HFF-Myc (cell line): ENCODE measurements at places on chromosomes 16 and 17.

GRCh38 chr16:82653550-82654511, 27.1 kb downstream of the CDH13 start:
- DNase-seq, result peak; percentile 97

GRCh38 chr17:39828443-39828842, 35.7 kb downstream of the IKZF3 start:
- no peak for DNase-seq

DNA sequence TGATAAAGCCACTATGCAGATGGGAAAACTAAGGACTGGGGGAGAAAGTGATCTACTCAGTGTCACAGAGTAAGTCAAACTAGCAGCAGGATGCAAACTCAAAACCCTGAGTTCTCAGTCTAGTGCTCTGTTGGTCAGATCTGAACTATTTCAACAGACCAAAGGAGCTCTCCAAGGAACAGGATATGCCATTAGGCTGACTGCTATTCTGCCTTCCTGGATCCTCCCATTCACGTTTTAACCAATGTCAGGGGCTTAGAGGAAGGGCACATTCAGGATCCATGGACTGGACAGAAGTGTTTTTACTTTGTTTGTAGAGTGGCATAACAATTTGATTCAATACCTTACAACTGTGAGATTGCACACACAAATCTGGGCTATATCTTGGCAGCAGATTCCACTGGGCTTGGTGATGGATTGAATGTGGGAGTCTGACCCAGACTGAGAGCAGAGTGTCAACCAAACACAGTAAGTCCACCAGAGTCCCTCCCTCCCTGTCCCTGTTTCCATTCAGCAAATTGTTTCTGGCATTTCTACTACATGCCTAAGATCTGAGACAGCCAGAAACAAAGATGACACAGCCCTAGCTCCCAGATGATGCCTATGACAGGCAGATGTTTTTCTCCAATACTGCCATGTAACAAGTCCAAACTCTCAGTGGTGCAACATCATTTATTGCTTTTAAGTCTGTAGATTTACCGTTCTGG, 337.8 kb upstream of the CDH5 start:
- DNase-seq, result no peak

GRCh38 chr17:37220607-37220953, 155.2 kb upstream of the C17orf78 start:
- DNase-seq, result no peak

GRCh38 chr17:57876866-57877237, 27.0 kb upstream of the MRPS23 start:
- DNase-seq, result no peak

DNA sequence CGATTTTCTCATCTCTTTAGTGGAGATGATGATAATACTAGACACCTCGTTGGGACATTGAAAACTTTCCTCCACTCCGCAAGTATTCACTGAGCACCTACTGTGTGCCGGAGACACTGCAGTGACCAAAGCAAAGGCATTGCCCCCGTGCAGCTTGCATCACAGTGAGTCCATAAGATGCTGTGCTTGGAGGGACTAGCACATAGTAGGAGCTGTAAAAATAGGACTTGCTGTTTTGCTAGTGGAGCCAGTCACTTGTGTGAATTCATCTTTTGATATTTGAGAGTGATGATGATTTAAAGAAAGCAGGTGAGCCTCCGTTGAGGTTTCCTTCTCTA, 5.3 kb upstream of the MAP2K3 start:
- no peak for DNase-seq

- no peak for DNase-seq
Measured at GRCh38 chr16:496097-496886, 31.2 kb upstream of the CAPN15 start.

- DNase-seq, result no peak
Measured at GRCh38 chr17:28239271-28239624, 79.8 kb upstream of the TMEM97 start.

DNA sequence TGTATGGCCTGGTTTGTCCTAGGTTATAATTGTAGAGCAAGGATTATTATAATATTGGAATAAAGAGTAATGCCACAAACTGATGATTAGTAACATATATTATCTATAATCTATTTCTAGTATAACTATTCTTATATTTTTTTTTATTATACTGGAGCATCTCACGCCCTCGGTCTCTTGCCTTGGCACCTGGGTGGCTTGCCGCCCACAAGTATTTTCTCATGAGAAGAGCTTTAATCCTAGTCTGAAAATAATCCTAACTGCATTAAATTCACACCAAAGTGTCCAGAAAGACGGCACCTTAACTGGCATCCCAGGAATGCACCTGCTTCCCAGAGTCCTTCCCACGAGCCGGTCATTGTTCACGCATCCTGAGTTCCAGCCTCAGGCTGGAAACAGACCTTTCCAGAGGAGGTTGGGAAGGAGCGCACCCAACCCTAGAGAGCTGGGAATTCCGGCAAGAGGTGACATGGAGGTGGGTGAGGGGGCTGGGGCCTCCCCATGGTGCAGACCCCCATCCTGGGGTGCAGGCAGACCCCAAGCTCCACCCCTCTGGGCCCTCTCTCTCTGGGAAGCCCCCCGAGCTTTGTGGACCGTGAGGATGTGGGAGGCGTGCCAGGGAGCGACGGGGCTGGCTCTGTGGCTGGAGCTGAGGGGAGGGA, 15.9 kb downstream of the CHMP1A start:
- DNase-seq, result no peak

DNA sequence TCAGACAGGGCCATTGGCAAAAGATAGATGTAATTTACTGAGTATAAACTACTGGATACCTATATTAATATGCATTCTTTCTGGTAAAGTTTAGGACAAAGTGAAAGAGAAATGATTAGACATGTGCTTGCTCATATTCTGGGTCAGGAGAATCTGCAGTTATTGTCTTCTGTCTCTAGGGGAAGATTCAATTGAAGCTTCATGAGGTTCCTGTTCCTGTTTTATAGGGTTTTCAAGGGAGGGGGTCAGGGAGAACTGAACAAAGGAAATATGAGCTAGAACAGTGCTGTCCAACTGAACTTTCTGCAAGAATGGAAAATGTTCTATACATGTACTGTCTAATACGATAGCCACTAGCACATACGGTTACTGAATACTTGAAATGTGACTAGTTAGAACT, 59.3 kb upstream of the CORO6 start:
- no peak for DNase-seq

DNA sequence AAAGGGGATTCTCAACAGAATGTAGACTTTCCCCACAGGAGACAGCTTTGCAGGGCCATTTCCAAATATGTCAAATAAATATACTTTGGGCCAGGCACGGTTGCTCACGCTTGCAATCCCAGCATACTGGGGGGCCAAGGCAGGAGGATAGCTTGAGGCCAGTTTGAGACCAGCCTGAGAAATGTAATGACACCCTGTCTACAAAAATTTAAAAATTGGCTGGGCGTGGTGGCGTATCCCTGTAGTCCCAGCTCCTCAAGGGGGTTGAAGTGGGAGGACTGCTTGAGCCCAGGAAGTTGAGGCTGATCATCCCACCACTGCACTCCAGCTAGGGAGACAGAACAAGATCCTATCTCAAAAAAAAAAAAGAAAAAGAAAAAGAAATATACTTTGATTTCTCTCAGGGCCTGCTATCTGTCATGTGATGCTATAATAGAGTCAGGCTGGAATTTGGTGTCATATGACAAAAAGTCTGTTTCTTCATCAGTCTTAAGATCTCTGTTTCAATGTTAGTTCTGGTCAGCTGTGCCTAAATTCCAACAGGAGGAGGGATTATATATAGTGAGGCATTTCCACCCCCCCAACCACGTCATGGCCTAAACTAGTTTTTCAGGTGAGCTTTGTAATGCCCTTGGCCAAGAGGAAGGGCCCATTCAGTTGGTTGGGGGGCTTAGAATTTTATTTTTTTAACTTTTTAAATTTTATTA, 4.3 kb upstream of the ZDHHC7 start:
- no peak for DNase-seq

- DNase-seq, result no peak
Measured at GRCh38 chr17:40281663-40282062, 6.0 kb upstream of the CDC6 start.

DNA sequence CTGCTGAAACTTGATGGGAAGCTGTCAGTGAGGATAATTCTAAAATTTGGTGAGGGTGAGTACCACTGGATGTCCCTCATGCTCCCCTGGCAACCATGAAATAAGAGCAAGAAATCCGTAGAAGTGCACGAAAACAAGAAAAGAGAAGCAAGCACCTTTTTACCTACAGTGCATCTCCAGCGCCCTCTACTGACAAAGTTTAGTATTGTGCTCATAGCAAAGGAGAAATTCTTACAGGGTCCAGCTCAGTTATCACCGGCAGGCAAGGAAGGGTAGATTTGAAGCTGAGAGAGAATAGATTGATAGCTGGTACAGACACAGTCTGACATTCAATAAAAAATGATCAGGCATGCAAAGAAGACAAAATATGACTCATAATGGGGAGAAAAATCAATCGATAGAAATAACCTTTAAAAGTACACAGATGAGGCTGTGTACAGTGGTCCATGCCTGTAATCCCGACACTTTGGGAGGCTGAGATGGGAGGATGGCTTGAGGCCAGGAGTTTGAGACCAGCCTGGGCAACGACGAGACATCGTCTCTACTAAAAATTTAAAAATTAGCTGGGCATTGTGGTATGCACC, 28.3 kb upstream of the TEX2 start:
- no peak for DNase-seq

DNA sequence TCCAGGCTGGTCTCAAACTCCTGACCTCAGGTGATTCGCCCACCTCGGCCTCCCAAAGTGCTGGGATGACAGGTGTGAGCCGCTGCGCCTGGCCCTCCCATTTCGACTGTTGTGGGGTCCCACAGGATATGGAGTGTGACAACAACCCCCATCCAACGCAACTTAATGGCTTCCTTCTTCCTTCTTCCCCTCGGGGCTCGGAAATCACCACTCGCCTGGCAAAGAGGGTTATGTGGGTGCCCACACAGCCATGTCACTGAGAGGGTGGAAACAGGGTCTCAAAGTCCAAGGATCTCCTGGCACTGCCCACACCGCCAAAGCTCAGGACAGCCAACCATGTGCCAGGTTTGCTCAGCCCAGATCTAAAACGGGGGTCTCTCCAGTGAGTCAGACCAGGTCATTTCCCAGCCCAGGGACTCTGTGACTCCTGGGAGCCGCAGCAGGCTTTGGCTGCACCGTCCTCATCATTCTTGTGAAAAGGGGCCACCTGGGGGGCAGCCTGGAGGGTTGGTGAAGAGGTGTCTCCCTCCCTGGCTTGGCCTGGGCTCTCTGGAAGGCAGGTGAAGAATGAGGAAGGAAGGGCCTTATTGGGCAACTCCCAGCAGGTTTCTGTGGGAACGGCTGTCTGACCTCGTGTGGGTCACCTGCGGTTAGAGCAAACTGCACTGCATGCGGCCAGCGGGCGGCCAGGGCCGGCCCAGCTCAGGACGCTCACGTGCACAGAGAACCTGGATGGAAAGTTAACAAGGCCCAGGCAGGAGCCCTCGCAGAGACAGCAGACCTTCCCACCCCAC, 25.3 kb upstream of the LITAF start:
- no peak for DNase-seq
